ENCODE measurements at places on chromosomes 6 and 20.

DNA sequence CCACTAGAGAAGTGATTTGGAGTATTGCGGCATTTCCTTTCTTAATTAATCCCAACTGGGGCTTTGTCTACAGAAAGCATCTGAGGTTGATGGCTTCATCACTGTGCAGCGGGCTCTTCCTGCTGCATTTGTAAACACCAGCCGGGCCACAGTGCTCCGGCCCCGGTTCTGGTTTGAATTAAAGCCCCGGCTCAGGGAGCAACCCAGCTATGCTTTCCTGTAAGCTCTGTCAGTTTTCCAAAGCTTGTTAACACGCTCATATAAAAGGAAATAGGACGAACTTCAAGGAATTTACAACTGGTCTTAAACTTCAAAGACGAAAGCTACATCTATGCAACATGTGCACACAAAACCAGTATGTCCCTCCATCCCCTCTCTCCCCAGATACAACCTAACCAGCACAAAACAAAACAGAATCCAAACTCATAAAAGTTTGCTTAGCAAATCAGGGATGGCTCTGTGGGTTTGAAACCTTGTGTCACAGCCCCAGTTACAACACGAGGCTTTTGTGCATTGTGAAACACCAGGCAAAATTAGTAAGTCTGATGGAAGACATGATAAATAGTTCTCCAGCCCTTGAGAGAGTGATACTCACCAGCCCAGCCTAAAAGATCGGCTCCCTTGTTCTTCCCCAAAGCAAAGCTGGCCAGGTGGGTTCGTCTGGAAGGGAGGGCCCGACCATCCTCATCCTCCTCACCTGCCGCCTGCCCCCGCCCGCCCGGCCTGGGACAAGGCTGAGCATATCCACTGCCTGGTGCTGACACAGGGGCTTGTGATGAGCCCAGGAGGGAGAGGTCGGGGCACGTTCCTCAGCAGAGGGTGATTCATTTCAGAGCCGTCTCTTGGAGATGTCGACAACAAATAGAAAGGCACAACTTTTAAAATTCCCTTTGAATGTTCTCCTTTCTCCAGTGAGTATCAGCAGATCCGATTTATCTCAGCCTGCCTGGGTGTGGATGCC lies 197.9 kb downstream of the TFAP2C start:
- no peak for DNase-seq

GRCh38 chr20:38007526-38007925 lies 25.7 kb downstream of the TTI1 start:
- DNase-seq, result no peak

DNA sequence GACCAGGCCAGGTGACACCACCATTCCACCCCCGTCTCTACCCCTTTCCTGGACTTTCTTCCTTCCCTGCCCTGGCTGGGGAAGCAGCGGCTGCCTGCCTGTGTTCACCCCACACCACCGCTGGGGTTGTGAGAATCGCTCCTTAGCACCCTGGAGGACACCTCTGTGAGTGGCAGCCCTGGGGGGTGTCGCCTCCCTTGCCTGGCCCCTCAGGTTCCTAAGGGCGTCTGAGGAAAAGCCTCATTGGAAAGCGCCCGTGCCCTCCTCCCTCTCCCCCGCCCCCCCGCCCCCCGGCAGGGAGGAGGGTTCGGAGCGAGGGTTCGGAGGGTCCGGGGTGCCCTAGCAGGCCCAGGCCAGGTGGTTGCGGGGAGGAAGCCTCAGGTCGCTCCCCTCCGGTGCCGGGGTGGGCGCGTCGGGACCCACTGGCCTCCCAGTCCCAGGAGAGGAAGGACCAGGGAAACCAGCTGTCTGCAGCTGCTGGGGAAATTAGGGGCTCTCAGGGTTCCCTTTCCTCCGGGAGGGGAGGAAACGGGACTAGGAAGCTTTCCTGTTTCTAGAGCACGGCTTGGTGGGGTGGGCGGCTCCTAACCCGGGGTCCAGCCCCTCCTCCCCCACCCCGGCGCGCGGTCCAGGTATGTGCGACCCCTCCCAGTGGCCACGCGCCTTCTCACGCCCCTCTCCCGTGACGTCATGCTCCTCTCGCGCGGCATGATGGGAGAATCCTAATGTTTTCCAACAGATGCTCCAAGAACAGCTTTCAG lies at the start of gene PHACTR3:
PHACTR3 (plus strand) TSS at position 760 of the 761 bp plus-strand sequence. CDS start 475 bp downstream, outside the sequence.
- no peak for DNase-seq

DNA sequence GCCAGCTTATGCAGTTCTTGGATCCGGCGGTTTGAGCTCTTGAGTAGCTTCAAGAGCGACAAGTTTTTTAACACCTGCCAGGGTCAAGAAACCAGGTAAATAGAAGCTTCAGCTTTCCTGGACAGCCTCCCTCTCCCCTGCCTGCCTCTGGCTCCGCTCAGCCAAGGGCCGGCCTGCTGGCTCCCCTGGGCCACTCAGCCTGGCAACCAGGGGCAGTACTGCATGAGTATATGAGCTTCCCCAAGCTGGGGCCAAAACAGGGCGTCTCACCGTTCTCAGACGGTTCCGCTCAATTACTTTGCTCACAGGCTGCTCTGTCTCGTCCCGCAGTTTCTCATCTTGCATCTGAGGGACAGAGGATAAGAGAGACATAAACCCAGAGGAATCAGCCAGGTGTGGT lies 856 bp downstream of the TP53TG5 start:
- DNase-seq, result no peak

DNA sequence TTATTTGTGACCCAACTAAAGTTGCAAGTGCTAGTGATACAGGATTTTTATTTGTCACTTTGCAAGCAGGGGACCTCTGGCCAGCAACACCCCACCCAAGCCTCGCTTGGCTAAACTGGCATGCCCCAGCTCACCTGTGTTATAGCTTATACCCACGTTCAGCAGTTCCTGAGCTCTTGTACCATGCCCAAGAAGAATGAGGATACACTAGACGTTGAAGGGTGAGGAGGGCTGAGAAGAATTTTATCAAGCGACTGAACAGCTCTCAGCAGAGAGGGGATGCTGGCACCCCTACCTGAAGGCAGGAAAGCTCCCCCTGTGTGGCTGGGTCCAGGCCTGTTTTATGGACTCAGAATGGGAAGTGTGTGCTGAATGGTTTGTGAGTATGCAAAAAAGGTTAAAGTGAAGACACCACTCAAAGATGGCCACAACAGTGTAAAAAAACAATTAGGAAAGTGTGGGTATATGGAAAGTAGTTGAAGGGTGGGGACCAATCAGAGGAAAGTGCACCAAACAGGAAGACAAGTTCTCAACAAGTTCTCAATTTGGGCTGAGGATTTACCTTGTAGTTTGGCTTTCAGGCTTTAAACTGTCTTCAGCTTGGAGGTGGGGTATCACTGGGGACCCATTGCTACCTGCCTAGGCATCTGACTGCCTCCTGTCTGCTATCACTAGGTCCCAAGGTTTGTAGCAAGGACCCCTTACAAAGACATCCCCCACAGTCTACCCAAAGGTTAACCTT lies 15.0 kb downstream of the BTN2A1 start:
- DNase-seq, result no peak

DNA sequence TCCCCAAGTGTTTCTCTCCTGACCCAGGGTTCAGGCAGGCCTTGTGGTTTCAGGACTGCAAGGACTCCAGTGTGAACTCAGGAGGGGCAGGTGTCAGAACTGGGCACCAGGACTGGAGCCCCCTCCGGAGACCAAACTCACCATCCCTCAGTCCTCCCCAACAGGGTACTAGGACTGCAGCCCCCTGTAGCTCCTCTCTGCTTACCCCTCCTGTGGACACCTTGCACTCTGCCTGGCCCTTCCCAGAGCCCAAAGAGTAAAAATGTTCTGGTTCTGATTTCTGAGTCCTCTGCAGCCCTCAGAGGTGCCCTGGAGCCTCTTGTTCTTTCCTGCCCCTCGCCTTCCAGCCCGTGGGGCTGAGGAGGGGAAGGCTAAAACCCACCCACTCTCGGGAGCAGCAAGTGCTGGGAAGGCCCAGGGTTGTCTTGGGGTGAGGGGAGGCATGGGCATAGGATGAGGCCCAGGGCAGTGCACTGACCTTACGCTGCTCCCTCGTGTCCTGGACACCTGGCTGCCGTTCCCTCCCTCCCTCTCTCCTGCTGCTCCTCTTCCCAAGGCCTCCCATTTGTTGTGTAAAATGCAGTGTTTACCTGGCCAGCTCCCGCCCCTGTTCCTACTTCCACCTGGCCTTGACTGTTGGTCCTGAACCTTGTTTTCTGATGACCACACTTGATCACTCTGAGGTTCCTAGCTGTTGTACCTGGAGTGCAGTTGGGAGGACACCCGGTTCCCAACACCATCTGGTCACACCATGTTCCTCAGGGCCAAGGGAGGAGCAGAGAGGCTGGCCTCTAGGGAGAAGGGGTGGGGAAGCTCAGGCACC lies 9.9 kb downstream of the CNPY3 start:
- DNase-seq, result no peak

DNA sequence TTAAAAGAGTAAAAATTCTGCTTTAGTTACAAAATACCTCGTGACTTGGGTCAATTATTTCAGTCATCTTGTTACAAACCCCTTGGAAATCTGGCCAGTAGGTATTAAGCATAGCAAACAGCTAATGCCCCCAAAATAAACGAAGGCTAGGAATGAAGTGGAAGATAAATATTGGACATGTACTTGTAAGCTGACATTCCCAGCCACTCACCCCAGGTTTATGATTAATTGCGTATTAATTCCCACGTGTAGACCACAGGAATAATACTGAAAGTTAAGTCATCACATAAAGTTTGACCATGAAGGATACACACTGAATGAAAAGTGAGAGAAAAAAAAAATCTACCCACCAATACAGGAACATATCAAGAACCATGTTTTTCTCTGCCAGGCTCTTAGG lies 936.5 kb upstream of the ADGRB3 start:
- DNase-seq, result no peak

DNA sequence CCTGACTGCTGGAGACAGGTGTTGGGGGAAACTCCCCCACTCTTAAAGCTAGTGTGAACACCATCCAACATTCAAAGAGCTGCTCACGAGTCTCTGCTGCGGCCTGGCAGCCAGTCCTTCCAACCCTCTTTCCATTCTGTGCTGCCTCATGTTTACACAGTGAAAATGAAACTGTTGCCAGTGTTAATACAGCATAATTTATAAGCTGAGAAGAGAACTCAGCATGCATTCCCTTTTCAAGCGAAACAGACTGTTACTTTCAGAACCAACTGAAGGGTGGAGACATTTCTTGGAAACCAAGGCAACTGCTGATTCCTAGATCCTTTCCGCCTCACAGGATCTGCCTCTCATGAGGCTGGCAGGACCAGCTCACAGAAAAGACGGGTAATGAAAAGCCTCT lies 533.8 kb upstream of the ID4 start:
- DNase-seq, result no peak

GRCh38 chr20:50690650-50691572 lies at the start of gene RIPOR3:
RIPOR3 (minus strand) TSS chr20:50691542; CDS start chr20:50691128, 414 bp downstream.
- no peak for DNase-seq

DNA sequence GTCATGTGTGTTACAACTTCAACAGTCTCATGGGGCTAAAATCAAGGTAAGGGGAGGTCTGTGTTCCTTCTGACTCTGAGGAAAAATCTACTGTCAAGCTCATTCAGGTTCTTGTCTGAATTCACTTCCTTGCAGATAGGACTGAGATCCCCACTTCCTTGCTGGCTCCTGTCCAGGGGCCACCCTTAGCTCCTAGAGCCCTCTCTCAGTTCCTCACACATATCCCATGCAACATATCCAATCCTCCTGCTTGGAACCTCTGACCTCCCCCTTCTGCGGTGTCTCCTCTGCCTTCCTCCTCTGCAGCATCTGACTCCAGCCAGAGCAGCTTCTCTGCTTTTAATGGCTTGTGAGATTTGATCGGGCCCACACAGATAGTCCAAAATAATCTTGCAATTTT lies 27.1 kb upstream of the MICB start:
- DNase-seq, result no peak

DNA sequence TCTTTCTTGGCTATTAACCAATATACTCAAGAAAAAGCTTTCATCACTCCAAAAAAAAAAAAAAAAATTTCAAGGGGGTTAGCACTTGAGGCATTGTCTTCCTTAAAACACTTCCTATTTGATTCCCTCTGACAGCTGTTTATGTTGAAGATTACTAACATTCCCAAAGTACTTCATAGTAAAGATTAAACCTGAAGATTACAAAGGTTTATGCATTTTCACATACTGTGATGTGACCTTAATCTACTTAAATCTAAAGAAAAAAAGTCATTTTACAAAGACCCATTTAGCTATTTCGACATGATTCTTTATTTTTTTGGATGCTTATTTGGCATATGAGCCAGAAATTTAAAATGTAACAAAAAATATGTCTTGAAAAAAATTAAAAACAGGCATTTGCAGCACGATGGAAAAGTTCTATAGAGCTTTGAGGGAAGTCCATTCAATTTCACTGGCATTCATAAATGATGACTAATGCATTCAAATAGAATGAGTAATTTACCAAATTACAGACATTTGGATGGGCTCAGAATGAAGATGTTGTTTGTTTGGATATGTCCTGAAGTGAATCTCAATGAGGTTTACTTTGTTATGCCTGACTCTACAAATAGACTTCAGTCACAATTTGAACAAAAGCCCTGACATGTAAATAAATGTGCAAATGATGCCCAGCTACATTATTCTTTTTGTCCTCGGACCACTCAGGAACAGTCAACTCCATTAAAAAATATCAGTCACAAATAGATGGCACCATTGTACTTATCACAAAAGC lies 674.6 kb upstream of the MARCKS start:
- no peak for DNase-seq

DNA sequence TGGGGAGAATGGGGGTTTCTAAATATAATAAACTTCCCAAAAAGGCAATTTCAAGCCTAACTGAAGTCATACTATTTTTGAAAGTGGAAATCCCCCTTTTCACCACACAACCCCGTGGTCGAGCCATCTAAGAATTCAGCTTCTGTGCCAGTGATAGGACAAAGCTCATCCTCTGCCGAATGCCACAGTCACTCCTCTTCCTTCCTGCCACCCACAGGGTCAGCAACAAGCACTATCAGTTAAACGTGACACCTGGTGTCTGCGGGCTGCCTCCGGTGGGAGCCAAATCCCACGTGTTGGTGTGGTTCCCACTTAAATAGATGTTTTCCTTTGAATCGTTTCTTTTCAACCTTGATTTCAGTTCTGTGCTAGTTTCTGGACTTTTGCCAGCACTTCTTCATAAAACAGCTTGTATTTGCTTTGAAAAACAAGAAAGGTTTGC lies 60.7 kb downstream of the TNFAIP3 start:
- no peak for DNase-seq

GRCh38 chr20:5670036-5670536 lies 80.1 kb upstream of the SHLD1 start:
- DNase-seq, result no peak

DNA sequence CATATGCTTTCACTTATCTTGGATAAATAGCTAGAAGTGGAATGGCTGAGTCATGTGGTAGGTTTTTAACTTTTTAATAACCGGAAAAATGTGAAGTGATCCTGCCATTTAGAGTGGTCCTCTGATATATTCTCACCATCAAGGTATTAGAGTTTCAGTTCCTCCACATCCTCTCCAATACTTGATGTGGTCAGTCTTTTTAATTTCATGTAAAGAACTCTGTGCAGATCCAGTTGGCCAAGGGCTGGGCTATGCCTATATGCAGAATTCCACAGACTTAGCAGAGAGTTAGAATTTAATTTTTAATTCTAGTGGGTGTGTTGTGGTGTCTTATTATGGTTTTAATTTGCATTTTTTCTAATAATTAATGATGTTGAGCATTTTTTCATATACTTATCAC lies 141.1 kb downstream of the SYCP2 start:
- DNase-seq, result no peak
